ENCODE measurements at places on chromosomes 3 and 15.
A peak's percentile ranks its signal among the peaks of the same experiment; 100 is the strongest.

- DNase-seq = no peak
Observed at GRCh38 chr15:57031605-57032004, 113.2 kb downstream of the TCF12 start.

- DNase-seq = no peak
Observed at GRCh38 chr3:171543759-171544300, 83.6 kb upstream of the TNIK start.

DNA sequence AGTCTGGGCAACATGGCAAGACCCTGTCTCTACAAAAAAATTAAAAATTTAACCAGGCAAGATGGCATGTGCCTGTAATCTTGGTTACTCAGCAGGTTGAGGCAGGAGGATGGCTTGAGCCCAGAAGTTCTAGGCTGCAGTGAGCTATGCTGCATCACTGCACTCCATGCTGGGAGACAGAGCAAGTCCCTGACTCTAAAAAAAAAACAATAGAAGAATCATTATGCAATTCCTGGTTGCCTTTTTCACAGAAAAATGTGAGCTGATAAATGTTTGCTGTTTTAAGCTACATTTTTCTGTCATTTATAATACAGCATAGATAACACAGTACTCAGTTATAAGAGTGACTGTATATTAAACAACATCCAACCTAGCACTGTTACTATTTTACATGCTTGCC, 148.8 kb downstream of the SCAPER start:
- no peak for DNase-seq

DNA sequence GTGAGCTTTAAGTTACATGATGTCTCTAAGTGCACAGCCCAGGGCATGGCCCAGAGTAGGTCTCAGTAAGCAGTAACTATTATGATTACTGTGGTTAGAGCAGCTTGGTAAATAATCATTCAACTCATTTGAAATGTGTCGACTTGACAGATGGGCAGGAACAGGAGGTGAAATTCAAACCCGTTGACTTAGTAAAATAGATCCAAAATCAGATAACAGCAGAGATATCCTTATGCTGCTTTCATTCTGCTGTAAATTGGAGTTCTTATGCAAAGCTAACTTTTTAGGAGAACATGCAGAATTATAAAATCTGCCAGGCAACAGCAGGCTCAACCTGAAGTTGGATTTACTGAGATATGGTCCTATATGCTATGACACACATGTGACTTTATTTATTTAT, 118.7 kb upstream of the KLHL25 start:
- DNase-seq = peak; percentile 32

DNA sequence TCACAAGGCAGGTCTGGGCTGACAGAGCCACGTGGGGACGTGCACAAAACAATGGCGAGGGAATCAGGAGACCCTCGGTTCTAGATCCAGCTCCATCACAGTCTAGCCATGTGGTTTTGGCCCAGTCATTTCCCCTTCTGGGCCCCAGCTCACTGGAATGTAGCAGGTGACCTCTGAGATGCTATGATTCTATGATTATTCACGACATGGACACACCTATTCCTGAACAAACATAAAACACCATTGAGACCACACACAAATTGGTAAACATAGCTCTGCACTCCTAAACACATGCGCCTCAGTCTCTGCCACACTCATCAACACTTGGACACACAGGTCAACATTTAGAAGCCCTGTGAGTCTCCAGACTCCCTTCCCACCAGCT, 9.0 kb downstream of the IGDCC4 start:
- no peak for DNase-seq

DNA sequence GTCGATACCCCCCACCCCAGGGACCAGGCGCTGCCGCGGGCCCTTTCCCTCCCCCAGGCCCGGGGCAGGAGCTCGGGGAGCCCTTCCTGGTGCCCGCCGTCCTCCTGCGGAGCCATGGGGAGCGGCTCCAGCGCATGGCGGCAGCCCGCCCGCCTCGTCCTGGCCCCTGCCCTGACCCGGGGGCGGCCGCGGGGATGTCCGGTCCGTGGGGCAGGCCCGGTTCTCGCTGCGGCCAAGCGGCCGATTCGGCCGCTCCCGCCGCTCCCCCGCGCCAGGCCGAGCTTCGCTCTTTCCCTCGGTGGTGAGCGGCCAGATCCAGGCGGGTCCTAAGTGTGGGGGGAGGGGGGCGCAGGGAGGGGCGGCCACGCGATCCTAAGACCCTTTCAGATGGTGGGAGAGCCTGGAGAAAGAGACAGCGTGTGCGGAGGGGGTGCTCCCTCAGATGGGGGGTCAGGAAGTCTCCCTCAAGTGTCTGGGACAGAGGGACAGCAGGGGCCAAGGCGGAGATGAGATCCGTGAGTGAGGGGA, 1.3 kb downstream of the NEIL1 start:
- DNase-seq = no peak

DNA sequence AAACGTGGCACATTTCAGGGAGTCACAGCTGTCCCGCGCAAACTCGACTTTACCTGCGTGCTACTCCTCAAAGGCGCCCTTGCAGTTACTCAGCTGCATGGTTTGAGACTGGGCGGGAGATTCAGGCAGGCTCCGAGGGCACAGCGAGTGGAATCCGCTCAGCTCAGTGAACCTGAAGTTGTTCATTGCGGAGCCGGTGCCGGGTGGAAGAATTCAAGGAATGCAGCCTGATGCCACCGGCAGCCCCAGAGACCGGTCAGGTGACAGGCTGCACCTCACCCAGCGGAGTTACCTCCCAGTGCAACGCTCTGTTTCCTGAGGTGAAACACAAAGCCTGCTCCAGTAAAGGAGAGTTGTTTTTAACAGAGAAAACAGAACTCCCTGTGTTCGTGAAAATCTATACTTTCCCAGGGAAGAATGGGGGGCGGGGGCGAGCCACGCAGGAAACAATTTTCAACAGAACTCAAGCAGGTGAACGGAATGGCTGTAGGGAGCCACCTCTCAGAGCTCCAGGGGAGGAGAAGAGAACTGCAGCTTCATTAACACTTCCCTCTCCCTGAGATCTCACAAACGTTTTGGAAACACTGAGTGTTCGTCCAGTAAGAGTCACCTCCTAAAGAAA, 3.8 kb downstream of the VEPH1 start:
- DNase-seq = peak; percentile 70

DNA sequence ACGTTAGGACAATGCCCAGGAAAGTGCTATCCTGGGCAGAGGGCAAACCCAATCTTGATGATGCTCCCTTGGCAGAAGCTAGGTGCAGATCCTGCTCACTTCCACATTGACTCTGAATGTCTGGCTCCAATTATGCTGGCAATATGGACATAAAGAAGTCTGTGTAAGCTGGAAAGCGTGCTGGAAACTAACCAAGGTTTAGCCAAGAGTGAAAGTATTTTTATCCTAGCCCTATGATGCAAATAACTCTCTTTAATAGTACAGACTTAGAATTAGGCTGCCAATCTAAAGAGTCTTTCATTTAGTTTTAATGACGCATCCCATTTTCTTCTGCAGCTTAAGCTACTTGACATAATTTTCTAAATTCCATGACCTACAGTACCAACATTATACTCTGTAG, 571.8 kb downstream of the TUSC7 start:
- no peak for DNase-seq

- no peak for DNase-seq
Observed at GRCh38 chr3:108127301-108127988, 36.6 kb upstream of the CD47 start.

DNA sequence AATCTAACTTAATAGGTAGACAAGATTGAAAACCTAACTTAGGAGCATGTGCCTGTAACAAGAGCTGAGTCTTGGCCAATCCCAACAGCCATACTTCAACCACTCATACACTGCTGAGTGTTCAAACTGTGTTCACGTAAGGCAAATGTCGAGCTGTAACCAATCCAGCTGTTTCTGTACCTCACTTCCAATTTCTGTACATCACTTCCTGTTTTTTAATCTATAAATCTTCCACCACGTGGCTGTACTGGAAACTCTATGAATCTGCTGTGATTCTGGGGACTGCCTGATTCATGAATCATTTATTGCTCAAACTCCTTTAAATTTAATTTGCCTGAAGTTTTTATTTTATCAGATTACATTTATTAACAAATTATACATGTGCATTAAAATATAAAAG, 44.6 kb upstream of the NEDD4 start:
- no peak for DNase-seq

GRCh38 chr3:149717391-149718056, 34.8 kb downstream of the COMMD2 start:
- DNase-seq = peak; percentile 67

GRCh38 chr15:78800189-78800588, 11.1 kb downstream of the ADAMTS7 start:
- no peak for DNase-seq

GRCh38 chr3:149621218-149622005, 36.4 kb downstream of the WWTR1 start:
- DNase-seq = no peak

DNA sequence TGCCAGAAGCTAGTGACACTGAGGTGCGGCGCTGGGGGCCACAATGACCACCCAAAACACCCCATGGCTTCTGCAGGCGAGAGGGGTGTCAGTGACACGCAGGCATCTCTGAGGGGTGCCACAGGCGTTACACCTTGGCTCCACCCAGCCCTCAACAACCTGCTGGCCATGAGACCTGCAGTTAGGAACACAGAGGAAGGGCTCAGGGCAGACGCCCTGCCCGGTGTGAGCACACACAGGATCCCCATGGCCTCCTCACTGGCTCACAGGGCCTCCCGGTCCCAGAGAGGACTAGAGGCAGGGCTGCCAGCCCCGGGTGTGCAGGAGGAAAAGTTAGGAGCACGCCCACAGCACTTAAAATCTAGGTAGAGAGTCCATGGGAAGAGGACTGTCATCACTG, 35.1 kb downstream of the CYFIP1 start:
- no peak for DNase-seq

- no peak for DNase-seq
Observed at GRCh38 chr3:98961161-98962155, 60.0 kb upstream of the DCBLD2 start.

DNA sequence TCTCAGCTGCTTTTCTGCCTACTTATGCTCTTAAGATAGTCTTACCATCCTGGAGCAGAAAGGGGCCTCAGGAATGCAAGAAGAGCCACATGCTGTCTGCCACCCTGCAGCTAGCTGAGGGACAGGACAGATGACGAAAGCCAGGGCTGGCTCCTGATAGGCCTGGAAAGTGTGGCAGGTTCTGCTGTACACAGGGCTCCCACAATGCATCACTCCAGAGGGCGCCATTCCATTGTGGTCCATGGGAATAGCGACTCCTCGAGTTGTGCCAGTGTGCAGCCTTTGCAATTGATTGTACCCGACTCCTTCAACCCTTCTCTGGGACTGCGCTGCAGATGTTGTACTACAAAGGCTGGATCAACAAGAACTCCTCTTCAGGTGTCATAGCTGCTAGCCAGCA, 11.2 kb downstream of the ACAN start:
- no peak for DNase-seq

DNA sequence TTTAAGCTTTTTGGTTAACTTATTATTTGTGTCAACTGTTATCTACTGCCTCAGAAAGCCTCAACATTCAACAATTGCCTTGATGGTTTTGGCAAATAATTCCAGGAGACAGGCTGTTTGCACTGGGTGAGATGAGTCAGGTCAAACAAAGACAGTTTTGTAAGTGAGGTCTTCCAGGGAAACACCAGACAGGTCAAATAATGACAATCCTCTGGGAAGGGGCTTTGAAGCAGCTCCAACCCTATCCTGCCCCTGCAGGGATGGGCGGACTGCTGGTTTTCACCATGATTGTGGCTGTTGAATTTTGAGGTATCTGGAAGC, 79.4 kb upstream of the PRR23E start:
- no peak for DNase-seq

DNA sequence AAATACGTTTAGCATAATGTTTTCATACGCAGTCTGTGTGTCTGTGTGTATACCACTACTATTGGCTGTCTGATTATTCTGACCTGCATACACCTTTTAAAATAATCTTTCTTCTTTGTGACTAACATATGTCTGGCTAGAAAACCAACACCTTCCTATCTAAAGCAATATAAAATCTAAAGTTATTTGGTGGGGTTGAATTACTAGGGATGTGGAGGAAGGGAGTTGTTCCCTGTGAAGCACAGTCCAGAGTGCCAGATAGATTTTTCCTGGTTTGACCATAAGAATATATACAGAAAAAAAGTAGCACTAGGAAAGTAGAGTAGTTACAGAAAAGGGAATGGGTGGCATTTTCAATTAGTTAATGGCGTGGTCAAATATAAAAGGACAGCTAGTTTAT, 918.8 kb downstream of the NAALADL2 start:
- no peak for DNase-seq

GRCh38 chr3:197908957-197909701, 40.9 kb upstream of the RPL35A start:
- no peak for DNase-seq

DNA sequence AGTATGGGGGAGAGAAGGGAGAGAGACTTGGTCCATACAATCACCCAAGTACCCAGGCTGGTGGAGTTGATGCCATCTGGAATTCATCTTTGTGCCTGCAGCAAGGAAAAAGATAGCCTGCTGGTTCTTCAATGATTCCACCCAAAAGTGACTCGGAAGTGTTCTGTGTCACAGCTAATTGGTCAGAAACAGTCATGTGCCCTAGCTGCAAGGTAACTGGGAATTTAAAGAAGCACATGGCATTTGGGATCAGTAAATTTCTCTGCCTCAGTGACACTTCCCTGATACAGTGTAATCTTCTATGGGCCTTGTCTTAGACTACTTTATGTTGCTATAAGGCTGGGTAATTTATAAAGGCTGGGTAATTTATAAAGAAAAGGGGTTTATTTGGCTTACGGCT, 17.5 kb downstream of the TLNRD1 start:
- no peak for DNase-seq

DNA sequence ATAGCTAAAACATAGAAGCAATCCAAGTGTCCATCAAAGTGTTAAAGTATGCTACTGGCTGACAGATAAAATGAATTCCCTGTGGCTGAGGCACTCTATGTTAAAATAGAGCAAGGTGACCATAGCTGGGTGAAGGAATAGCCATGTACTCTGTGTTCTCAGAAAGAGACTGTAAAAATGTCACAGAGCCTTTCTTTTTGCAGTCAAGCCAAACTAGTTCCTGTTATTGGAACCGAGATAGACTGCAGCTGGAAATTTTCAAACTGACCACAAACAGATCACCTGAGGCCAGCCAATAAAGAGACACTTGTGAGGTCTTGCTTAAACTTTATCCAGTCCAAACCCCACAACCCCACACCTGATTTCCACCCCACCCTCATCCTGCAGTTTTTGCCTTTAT, 422.8 kb upstream of the NAALADL2 start:
- DNase-seq = no peak

- DNase-seq = no peak
Observed at GRCh38 chr3:13157986-13158385, 84.8 kb upstream of the IQSEC1 start.

GRCh38 chr3:197420115-197420514, 121.7 kb upstream of the DLG1 start:
- no peak for DNase-seq

- DNase-seq = no peak
Observed at GRCh38 chr3:45776611-45777010, 19.7 kb downstream of the SLC6A20 start.

GRCh38 chr15:90095521-90095959, 6.7 kb downstream of the IDH2 start:
- no peak for DNase-seq

GRCh38 chr3:55337641-55338180, 149.4 kb downstream of the WNT5A start:
- DNase-seq = no peak

- DNase-seq = no peak
Observed at GRCh38 chr3:8712045-8712907, 21.3 kb upstream of the CAV3 start.

Data from cerebellar cortex (tissue), 1 donor.